Activated CD4-positive, alpha-beta memory T cell treated with anti-CD3 and anti-CD28 coated beads, Interleukin-2, amount 10 ng/mL, durations not matched to agents 7 days and 5 days (primary cell): ENCODE measurements at places on chromosomes 11 and 22. TPM values are rescaled to one million over a fixed set of nuclear protein-coding genes. Genes with fewer than 3 reads are reported as not detected.
A peak's percentile ranks its signal among the peaks of the same experiment; 100 is the strongest.

DNA sequence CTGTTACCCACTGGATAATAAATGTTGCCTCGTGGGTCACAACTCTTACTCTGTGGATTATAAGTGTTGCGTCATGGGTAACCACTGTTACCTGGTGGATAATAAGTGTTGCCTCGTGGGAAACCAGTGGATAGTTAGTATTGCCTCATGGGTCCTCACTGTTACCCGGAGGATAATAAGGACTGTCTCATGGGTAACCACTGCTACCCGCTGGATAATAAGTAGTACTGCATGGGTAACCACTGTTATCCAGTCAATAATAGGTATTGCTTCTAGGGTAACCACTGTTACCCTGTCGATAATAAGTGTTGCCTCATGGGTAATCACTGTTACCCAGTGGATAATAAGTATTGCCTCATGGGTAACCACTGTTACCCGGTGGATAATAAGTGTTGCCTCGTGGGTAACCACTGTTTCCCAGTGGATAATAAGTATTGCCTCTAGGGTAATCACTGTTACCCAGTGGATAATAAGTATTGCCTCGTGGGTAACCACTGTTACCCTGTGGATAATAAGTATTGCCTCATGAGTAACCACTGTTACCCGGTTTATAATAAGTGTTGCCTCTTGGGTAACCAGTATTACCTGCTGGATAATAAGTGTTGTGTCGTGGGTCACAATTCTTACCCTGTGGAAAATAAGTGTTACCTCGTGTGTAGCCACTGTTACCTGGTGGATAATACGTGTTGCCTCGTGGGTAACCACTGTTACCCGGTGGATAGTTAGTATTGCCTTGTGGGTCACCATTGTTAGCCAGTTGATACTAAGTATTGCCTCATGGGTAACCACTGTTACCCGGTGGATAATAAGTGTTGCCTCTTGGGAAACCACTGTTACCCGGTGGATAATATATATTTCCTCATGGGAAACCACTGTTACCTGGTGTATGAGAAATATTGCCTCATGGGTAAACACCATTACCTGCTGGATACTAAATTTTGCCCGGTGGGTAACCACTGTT lies 15.7 kb upstream of the NXPE4 start:
- H3K4me1 ChIP-seq, result no peaks in the 10 kb centered on the region
- no peak for DNase-seq
- no peaks in the 10 kb centered on the region for H3K36me3 ChIP-seq
- H3K4me3 ChIP-seq, result no peak overlapping the region
- no peak overlapping the region for H3K27ac ChIP-seq
- H3K27me3 ChIP-seq, result no peaks in the 10 kb centered on the region

DNA sequence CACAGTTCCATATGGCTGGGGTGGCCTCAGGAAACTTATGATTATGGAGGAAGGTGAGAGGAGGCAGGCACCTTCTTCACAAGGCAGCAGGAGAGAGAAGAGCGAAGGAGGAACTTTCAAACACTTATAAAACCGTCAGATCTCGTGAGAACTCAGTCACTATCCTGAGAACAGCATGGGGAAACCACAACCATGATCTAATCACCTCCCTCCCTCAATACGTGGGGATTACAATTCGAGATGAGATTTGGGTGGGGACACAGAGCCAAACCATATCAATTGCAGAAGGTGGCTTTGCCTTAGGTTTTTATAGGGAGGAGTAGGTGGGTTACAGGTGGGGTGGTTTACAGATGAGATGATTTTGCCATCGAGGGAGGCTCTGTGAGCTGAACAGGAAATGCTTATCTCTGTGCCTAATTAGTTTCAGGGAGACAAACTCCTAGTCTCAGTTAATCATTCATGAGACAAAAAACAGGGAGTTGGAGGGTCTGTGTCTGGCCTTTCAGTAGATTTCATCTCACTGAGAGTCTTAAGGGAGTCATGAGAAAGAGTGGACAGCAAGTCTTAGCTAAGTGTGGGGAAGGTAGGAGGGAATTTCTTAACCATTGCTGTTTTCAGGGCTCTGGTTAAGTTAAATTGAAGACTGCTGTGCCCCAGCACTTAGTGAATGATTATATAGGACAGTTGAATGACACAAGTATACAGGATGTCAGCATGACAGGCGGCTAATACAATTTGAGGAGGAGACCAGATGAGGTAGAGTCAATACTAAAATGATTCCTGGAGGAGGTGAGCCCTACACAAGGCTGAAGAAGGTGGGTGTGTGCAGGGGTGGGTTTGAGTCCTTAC lies 47.7 kb downstream of the CWC15 start:
- no peak for DNase-seq
- peak overlapping the region; percentile 82 for H3K27ac ChIP-seq
- peaks cover 14% of the 10 kb centered on the region for H3K36me3 ChIP-seq
- no peaks in the 10 kb centered on the region for H3K27me3 ChIP-seq
- peaks cover 22% of the 10 kb centered on the region for H3K4me1 ChIP-seq

GRCh38 chr11:9269492-9270013 lies 4.4 kb upstream of the DENND5A start:
- no peak overlapping the region for H3K4me3 ChIP-seq
- H3K4me1 ChIP-seq, result peaks cover 6% of the 10 kb centered on the region
- DNase-seq, result no peak
- H3K27me3 ChIP-seq, result peaks cover 53% of the 10 kb centered on the region
- H3K27ac ChIP-seq, result no peak overlapping the region
- no peaks in the 10 kb centered on the region for H3K36me3 ChIP-seq

GRCh38 chr11:119482521-119483011 lies 59.6 kb upstream of the THY1 start:
- H3K4me1 ChIP-seq, result no peaks in the 10 kb centered on the region
- no peaks in the 10 kb centered on the region for H3K36me3 ChIP-seq
- peaks cover 19% of the 10 kb centered on the region for H3K27me3 ChIP-seq

DNA sequence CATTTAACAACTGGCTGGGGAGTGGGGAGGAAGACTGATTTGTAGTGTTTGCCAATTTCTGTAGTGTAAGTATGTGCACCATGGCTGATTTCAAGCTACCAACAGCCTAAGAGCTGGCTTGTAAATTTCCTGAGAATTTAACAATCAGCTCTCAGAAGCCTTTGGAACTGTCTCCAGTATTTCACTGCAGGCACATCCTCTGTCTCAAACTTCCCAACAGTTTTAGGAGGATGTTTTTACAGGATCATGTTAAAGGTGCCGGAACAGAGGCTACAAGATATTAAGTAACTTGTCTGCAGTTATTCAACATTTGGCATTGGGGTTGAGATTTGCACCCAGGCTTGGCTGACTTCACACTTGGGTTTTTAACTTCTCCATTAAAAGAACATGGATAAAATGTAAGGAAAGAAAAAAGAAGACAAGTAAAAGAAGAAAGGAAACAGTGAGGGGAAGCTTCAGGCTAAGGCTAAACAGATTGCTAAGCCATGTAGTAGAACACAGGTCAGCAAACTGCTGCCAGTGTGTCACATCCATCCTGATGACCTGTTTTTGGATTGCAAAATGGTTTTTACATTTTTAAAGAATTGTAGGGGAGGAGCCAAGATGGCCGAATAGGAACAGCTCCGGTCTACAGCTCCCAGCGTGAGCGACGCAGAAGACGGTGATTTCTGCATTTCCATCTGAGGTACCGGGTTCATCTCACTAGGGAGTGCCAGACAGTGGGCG lies 204.8 kb upstream of the SESN3 start:
- no peak for DNase-seq
- no peak overlapping the region for H3K27ac ChIP-seq
- no peaks in the 10 kb centered on the region for H3K36me3 ChIP-seq
- H3K4me1 ChIP-seq, result peaks cover 7% of the 10 kb centered on the region
- no peak overlapping the region for H3K4me3 ChIP-seq
- H3K27me3 ChIP-seq, result peaks cover 5% of the 10 kb centered on the region

- peaks cover 8% of the 10 kb centered on the region for H3K4me1 ChIP-seq
- H3K4me3 ChIP-seq, result no peak overlapping the region
- no peak overlapping the region for H3K27ac ChIP-seq
- DNase-seq, result no peak
Measured at GRCh38 chr11:57778318-57779037, 16.9 kb downstream of the CTNND1 start.

- peaks cover 8% of the 10 kb centered on the region for H3K36me3 ChIP-seq
- H3K4me3 ChIP-seq, result no peak overlapping the region
- H3K27me3 ChIP-seq, result no peaks in the 10 kb centered on the region
Measured at GRCh38 chr11:73851046-73851764, 25.4 kb downstream of the COA4 start.

GRCh38 chr11:110472858-110473257 lies 43.1 kb downstream of the FDX1 start:
- peaks cover 13% of the 10 kb centered on the region for H3K36me3 ChIP-seq
- DNase-seq, result no peak
- H3K4me3 ChIP-seq, result no peak overlapping the region
- H3K27me3 ChIP-seq, result no peaks in the 10 kb centered on the region
- H3K27ac ChIP-seq, result no peak overlapping the region

DNA sequence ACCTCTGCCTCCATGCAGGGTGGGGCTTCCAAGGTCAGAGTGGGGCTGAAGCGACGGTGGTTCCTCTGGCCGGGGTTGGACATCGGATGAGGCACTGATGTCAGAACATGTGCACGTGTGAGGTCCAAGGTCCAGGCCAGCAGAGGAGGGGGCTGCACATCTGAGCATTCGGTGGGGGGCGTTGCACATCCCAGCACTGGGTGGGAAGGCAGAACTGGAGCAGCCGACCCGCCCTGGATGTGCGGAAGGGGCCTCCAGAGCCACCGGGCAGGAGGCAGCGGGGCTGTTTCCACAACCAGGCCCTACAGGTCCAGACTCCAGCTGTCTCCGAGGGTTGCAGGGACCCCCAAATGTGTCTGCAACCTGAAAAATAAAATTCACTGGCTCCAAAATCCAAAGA lies 271.0 kb downstream of the CTTN start:
- DNase-seq, result no peak
- H3K27me3 ChIP-seq, result no peaks in the 10 kb centered on the region
- H3K4me1 ChIP-seq, result no peaks in the 10 kb centered on the region

- H3K27ac ChIP-seq, result no peak overlapping the region
- H3K4me3 ChIP-seq, result peak overlapping the region; percentile 85
- peaks cover 47% of the 10 kb centered on the region for H3K4me1 ChIP-seq
- H3K36me3 ChIP-seq, result no peaks in the 10 kb centered on the region
- H3K27me3 ChIP-seq, result peaks cover 11% of the 10 kb centered on the region
Measured at GRCh38 chr11:95149651-95150364, 60.2 kb downstream of the ENDOD1 start.

GRCh38 chr11:35712533-35712932 lies 50.0 kb downstream of the TRIM44 start:
- no peaks in the 10 kb centered on the region for H3K27me3 ChIP-seq
- H3K4me3 ChIP-seq, result no peak overlapping the region
- H3K4me1 ChIP-seq, result peaks cover 6% of the 10 kb centered on the region
- DNase-seq, result no peak
- no peak overlapping the region for H3K27ac ChIP-seq

GRCh38 chr11:76562541-76562940 lies 108.0 kb downstream of the LRRC32 start:
- H3K27ac ChIP-seq, result no peak overlapping the region
- peaks cover 4% of the 10 kb centered on the region for H3K27me3 ChIP-seq
- no peak overlapping the region for H3K4me3 ChIP-seq
- H3K4me1 ChIP-seq, result peaks cover 56% of the 10 kb centered on the region
- H3K36me3 ChIP-seq, result peaks cover 12% of the 10 kb centered on the region

DNA sequence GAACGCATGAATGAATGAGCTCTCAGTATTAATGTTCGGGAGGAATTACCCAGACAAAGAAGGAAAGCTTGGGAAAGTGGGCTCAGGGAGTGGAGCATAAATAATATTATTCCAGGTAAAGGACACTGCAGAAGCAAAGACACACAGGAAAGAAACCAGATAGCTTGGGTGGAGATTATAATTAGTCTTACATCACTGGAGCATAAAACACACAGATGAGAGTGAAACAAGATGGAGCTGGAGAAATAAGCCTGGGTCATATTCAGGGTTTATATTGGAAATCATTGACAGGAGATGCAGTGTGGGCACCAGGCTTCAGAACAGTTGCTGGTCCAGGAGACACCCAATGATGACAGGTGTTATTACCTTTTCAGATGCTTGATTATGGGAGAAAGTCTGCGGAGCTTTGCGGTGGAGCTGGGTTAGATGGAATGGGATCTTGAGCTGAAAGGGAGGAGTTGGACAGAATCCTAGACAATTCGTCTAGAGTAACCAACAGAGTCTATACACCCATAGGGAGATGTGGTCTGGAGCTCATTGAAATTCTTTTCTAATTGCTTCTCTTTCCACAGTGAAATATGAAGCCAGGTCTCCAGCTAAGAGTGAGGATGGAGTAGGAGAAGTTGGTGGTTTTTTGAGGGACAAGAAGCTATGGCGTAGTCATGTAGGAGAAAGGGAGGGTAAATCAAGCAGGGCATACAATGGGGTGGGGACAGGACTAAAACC lies 227.2 kb downstream of the FAM76B start:
- no peak for DNase-seq
- no peak overlapping the region for H3K4me3 ChIP-seq
- no peak overlapping the region for H3K27ac ChIP-seq
- no peaks in the 10 kb centered on the region for H3K36me3 ChIP-seq
- no peaks in the 10 kb centered on the region for H3K27me3 ChIP-seq

GRCh38 chr11:42255906-42256305 lies 796.5 kb upstream of the LRRC4C start:
- H3K36me3 ChIP-seq, result no peaks in the 10 kb centered on the region
- H3K4me1 ChIP-seq, result no peaks in the 10 kb centered on the region
- no peak overlapping the region for H3K4me3 ChIP-seq
- no peaks in the 10 kb centered on the region for H3K27me3 ChIP-seq
- DNase-seq, result no peak

- DNase-seq, result no peak
- no peaks in the 10 kb centered on the region for H3K27me3 ChIP-seq
- no peak overlapping the region for H3K4me3 ChIP-seq
- H3K36me3 ChIP-seq, result no peaks in the 10 kb centered on the region
- H3K27ac ChIP-seq, result no peak overlapping the region
Measured at GRCh38 chr11:23574149-23574548, 713.9 kb upstream of the CCDC179 start.

- no peak for DNase-seq
- no peaks in the 10 kb centered on the region for H3K36me3 ChIP-seq
- H3K4me1 ChIP-seq, result no peaks in the 10 kb centered on the region
- no peaks in the 10 kb centered on the region for H3K27me3 ChIP-seq
- no peak overlapping the region for H3K27ac ChIP-seq
- H3K4me3 ChIP-seq, result no peak overlapping the region
Measured at GRCh38 chr11:131219646-131220045, 150.8 kb upstream of the NTM start.

DNA sequence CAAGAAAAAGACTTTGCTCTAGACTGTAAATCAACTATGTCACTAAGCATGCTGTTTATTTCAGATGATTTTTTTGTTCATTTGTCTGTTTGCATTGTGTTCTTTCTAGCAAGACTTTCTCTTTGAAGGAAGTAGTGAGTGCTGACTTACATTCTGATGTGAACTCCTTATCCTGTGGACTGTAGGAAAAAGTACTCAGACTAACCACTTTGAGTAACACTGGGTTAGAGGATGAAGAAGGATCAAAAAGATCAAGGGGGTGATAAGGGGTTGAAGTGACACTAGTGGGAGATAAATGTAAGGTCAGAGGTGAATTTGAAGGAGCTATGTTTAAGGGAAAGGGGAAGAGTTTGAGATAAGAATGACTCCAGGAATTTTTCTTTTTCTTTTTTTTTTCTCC lies 369.4 kb downstream of the NELL1 start:
- H3K27me3 ChIP-seq, result no peaks in the 10 kb centered on the region
- no peaks in the 10 kb centered on the region for H3K36me3 ChIP-seq
- H3K27ac ChIP-seq, result no peak overlapping the region
- DNase-seq, result no peak
- no peak overlapping the region for H3K4me3 ChIP-seq
- H3K4me1 ChIP-seq, result no peaks in the 10 kb centered on the region

The APOL3 gene
- total RNA-seq, result 121 TPM

The ASCL2 gene
- total RNA-seq, result 0.68 TPM

The DGCR6 gene
- 0.91 TPM for total RNA-seq

The OR52E8 gene
- total RNA-seq, result not detected

The UBASH3B gene
- total RNA-seq, result 20.9 TPM

The PKDREJ gene
- not detected for total RNA-seq

The RAB39A gene
- total RNA-seq, result not detected

The GTSE1 gene
- total RNA-seq, result 67.6 TPM

The KRTAP5-2 gene
- not detected for total RNA-seq
